ENCODE measurements at places on chromosomes 5 and 9.

- DNase-seq = no peak
These were observed 225.4 kb downstream of the MTRR start for GRCh38 chr5:8094304-8094703.

- DNase-seq = peak; percentile 34
These were observed at the start of gene PTCH1 for GRCh38 chr9:95516734-95517558. PTCH1 (minus strand) TSS chr9:95516971.

GRCh38 chr9:101242651-101243050 lies 142.2 kb downstream of the BAAT start:
- DNase-seq = no peak

DNA sequence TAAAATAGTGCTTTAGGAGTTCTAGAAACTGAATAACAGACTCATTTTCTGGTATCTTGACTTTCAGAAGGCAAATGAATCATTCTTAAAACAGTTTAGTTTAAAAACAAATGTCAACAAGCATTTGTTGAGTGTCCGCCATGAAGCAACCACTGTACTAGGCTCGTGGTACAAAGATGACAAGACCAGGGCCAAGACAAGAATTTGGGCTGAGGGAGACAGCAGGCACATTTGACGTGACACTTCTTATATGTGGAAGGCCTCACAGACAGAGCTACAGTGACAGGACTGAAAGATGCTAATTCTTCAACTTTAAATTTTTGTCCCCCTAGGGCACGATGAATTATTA lies 14.4 kb upstream of the ZNF131 start:
- DNase-seq = peak; percentile 2

DNA sequence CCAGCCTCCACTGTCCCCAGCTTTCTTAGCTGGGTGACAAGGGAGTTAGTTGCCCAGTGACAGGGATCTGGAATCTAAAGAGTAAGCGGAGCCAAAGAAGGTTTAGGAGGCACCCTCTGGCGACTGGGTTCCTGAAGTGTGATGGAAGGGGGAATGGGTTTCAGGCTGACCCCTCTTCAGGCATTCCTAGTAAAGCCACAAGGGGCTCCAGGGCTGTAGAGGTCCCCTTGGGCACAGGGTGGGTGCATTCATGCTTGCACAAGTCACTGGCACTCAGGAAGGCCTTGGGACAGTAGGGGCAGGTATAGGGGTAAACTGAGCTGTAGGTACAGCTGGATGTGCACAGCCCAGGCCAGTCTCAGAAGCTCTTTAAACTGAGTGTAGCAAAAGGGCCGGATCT lies 74.2 kb downstream of the CPLANE1 start:
- DNase-seq = no peak

GRCh38 chr5:15786884-15787283 lies 286.9 kb downstream of the FBXL7 start:
- DNase-seq = no peak

- no peak for DNase-seq
These were observed 261.5 kb upstream of the PCSK5 start for GRCh38 chr9:75628952-75629351.

- DNase-seq = peak; percentile 93
These were observed 87.8 kb upstream of the TNFAIP8 start for GRCh38 chr5:119267958-119268386.

DNA sequence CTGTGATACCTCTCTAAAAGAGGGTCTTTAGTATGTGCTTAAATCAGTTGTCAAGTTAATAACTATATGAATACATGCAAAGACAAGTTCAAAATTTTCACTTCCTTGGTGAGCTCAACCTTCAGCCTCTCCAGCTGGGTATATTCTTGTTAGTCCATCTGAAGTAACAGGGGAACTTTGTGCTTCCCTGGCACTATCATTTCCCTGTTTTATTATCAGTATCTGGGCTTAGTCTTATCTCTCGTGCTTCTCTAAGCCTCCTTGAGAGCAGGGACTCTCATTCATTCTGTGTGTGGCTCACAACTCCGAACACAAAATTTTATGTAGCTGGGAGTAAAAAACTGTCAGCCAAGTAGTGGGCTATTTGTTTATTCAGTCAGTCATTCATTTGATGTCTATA lies 175.9 kb upstream of the MAP3K1 start:
- no peak for DNase-seq

DNA sequence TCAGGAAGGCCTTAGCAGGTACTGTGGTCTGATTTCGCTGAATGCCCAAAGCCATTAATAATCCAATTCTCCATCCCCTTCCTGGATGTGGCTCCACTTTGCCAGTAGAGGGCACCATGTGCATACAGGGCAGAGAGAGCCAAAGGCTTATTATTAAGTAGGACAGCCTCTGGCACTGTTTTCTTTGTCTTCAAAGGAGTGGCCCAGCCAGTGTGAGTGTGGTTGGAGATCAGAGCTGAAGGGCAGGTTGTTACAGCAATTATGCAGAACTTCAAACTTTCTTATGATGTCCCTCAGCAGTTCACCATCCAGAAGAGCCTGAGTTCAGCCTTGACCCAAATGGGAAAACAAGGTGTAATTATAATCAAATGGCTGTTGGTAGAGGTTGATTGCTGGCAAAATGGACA lies 38.6 kb upstream of the CEMIP2 start:
- DNase-seq = peak; percentile 76

GRCh38 chr9:84079994-84080393 lies 99.4 kb downstream of the RMI1 start:
- DNase-seq = no peak

GRCh38 chr9:118366228-118366627 lies 662.0 kb downstream of the TLR4 start:
- no peak for DNase-seq

- no peak for DNase-seq
These were observed 38.8 kb downstream of the FABP6 start for GRCh38 chr5:160268121-160268520.

- DNase-seq = peak; percentile 52
These were observed 926.3 kb upstream of the ARRDC3 start for GRCh38 chr5:92309336-92309991.

Data from AG08395 (cell line).